ENCODE measurements at places on chromosomes 4 and X. TPM values are rescaled to one million over a fixed set of nuclear protein-coding genes. Genes with fewer than 3 reads are reported as not detected.

The HERC3 gene
- total RNA-seq = 37.3 TPM

The ALG13 gene
- total RNA-seq = 44.1 TPM

The FABP2 gene
- not detected for total RNA-seq

The PLAC8 gene
- 5.1 TPM for total RNA-seq

The SPACA5B gene
- total RNA-seq = not detected

The HSPA4L gene
- total RNA-seq = 1.3 TPM

The FGF5 gene
- total RNA-seq = not detected

The NMU gene
- not detected for total RNA-seq

The ARL13A gene
- not detected for total RNA-seq

The CEP135 gene
- total RNA-seq = 5.1 TPM

The SORCS2 gene
- 1.4 TPM for total RNA-seq

- DNase-seq = peak; percentile 52
These were observed at the start of gene BEX4 for GRCh38 chrX:103214870-103215424. BEX4 (plus strand) TSS chrX:103215108; CDS start chrX:103216154, 1,046 bp downstream.

GRCh38 chr4:176187624-176188023, 7.8 kb downstream of the SPATA4 start:
- DNase-seq = no peak

- no peak for DNase-seq
These were observed 492 bp upstream of the SLIT2 start for GRCh38 chr4:20251031-20251795.

- DNase-seq = no peak
These were observed 22.6 kb downstream of the CHRNA9 start for GRCh38 chr4:40357738-40358137.

GRCh38 chr4:110865611-110866259, 242.9 kb upstream of the PITX2 start:
- no peak for DNase-seq

GRCh38 chrX:30957753-30958152, 68.7 kb upstream of the TAB3 start:
- no peak for DNase-seq

GRCh38 chr4:106601519-106601918, 232.9 kb upstream of the GIMD1 start:
- DNase-seq = no peak

- no peak for DNase-seq
These were observed 137.8 kb upstream of the SLC4A4 start for GRCh38 chr4:71201057-71201456.

- peak; percentile 75 for DNase-seq
These were observed 8.9 kb upstream of the RENBP start for GRCh38 chrX:153953342-153953830.

DNA sequence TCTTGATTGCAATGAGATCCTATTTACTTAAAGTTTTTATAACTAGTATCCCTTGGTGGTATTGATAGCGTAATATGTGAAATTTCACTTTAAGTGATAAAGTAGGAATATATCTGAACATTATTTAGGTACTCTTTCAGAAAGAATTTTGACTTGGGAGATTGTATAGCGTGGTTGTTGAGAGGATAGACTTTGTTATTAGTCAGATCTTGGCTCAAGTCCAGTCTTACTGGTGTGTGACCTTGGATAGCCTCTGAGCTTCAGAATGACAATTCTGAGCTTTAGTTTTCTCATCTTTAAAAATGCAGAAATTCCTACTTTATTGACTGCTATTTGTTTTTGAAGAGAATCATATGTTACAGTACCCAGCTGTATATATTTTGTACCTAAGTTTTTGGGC, 32.6 kb downstream of the DCK start:
- no peak for DNase-seq

GRCh38 chrX:9644335-9644734, 121.3 kb downstream of the GPR143 start:
- no peak for DNase-seq

DNA sequence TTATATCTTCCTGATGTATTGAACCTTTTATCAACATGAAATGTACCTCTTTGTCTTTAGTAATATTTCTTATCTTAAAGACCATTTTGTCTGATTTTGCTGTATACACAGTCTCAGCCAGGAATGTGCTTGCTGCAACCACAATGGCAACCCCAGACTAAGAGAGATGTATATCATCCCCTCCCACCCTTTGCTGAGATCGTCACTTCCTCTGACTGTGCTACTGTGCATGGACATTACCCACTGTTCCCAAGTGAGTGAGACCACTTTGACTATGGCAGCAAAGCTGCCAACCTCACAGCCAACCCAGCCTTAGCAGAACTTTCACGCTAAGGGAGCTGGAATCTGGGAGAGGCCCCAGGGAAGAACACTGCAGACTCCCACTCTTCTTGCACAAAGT, 46.0 kb downstream of the EIF2S3 start:
- DNase-seq = no peak

GRCh38 chrX:39310891-39311290, 509.6 kb downstream of the MID1IP1 start:
- no peak for DNase-seq

- no peak for DNase-seq
These were observed 16.2 kb upstream of the ART3 start for GRCh38 chr4:76058302-76058701.

DNA sequence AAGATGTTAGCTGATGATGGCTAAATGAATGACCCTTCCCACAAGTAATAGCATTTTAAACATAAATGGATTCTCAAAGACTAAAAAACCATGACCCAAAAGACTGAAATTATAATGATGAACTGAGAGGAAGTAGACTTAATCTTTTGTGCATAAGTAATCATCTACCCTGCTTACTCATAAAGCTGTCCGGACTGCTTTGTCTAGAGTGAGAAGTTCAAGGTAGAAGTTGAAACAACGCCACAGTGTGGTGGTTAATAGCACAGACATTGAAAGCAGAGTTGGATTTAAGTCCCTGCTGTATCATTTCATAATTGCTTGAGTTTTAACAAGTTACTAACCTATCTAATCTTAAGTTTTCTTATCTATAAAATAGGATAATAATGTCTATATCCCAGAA, 346.6 kb downstream of the CENPC start:
- DNase-seq = no peak

DNA sequence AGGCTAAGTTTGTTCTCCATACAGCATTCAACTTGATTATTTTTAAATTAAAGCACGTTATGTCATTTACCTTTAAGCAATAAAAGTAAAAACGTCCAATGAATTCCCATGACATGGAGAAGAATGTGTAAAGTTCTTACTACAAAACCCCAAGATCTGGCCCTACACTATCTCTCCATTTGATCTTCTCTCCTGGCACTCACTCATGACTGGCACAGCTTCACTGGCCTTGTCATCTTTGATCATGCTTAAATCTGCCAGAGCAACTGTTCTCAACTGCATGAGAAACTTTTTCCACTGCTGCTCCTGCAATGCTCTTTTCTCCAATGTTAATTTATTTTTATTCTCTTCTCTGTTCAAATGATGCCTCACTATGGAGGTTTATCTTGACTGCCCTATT, 1109.0 kb upstream of the IGFBP7 start:
- no peak for DNase-seq

GRCh38 chr4:37590016-37590415, 96.2 kb downstream of the RELL1 start:
- no peak for DNase-seq

DNA sequence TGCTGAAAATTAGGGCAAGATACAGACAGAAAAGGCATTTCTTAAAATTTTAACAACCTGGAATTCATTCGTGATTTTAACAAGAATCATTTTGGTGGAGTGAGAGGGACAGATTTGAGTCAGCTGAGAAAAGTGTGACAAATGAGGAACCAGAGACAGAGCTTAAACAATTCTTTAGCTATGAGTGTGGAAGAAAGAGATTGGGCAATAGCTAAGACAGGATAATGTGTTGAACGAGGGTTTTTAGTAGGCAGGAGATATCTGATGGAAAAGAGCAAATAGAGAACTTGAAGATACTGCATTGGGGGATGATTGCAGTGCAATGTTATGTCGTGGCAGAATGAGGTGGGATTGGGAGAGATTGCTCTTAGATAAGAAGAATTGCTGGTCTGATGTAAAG, 164.2 kb upstream of the SPRY1 start:
- DNase-seq = no peak

GRCh38 chr4:38275331-38276100, 315.3 kb downstream of the PTTG2 start:
- DNase-seq = no peak

DNA sequence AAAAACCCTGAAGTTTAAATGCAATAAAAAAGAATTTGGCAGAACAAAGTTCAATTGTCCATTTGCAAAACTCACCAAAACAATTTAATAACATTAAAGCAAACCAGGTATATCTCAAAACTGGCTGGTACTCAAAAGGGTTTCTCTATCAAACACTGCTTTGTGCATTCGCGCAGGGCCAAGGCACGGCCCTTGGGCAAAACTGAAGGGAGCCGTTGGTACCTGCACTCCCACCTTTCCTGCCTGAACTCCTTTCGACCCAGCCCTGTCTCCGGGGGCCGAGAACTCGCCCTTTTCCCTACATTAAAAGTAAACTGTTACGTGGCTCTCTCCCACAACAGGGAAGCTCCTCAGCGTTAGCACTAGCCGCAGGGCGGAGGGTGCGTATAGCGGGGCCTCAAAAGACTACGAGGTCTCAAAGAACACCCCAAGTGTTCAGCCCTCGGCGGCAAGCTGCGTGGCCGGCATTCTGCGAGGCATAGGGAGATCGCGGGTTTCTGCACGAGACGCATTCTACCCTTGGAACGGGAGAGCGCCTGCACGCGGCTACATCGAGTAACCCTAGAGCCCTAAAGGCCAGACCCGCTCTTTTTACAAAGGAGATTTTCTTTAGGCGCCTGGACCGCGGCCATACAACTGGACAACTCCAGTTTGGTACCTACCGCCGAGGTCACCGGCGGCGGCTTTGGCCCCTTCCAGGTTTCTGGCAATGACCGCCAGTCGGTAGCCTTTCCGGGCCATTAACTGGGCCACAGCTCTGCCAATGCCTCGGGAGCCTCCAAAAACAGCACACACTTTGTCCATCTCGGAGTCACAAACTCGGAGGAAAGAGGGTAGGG, 550 bp downstream of the CBR4 start:
- DNase-seq = peak; percentile 39

DNA sequence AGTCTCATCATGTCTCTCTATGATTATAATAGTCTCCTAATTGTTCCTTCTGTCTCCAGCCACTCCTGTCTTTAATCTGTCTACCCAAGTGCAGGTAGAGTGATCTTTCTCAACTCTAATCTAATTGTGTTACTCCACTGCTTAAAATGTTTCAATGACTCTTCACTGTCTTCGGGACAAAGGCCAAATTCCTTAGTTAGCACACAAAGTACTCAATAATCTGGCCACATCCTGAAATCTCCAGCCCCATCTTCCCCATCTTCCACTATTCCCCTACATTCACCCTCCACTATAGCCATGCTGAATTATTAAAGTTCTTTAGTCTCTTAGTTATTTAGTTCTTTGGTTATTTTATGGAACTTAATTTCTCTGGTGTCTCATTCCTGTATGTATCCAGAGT, 353.3 kb downstream of the OPHN1 start:
- no peak for DNase-seq

DNA sequence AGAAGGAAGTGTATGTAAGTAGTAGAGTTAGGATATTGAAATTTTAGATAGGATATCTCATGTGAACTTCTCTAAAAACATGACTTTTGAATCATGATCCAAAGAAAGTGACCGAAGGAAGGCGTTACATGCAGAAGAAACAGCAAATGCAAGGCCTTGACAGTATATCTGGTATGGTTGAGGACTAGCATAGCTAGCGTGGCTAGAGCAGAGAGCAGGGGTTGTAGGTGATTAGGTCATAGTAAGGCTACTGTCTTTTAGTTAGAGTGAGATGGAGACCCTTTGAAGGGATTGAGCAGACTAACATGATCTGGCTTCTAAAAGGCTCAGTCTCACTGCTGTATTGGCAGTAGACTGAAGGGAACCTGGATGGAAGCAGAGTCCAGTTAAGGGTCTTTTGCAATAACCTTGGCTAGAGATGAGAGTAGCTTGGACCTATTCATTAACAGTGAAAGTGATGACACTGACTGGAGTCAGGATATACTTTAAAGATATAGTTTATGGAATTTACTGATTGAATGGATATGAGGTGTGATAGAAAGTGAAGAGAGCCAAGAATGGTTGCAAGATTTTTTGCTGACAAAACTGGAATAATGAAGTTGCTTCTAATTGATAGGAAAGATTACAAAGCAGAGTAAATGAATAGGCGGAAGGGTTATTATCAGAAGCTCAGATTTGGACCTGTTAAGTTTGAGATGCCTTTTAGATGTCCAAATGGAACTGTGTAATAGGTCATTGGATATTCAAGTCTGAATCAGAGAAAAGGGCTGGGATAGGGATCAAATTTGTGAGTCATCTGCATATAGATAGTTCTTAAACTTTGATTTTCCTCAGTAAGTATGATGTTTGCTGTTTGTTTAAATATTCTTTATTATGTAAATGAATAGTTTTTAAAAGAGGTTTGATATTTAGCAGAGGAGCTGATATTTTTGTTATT, 59.8 kb downstream of the MRPL1 start:
- DNase-seq = no peak

DNA sequence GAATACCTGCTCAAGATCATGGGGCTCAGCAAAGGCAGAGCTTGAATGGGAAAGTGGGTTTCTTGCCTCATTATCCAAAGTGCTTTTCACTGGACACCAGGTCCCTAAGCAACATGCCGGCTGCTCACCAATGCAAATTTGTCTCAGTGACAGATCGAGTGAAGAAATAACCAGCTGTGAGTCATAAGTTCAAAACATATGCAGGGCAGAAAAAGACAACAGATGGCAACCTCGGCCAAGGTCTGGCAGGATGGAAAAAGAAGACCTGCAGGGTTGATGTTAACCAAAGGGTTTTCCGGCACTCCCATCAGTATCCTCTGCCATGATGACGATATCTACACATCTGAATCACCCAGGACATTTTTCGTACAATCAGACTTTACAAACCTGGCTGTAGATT, 124.1 kb downstream of the AFAP1 start:
- no peak for DNase-seq

DNA sequence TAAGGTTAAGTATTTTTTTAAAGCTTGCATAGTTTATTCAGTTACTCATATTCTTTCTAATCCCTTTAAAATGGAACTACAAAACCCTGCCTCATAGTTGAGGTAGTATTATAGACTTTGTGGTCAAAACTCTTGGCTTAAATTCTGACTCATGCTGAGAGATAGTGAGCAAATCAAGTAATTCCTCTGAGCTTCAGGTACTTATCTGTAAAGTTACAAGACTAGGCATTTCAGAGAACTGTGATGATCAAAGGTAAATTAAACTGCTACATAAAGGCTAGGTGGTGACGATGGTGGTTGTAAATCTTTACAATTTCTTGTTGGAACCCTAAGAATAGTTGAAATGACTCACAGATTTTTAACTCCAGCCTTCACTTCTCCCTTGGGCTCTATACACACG, 3.2 kb upstream of the CLOCK start:
- no peak for DNase-seq

DNA sequence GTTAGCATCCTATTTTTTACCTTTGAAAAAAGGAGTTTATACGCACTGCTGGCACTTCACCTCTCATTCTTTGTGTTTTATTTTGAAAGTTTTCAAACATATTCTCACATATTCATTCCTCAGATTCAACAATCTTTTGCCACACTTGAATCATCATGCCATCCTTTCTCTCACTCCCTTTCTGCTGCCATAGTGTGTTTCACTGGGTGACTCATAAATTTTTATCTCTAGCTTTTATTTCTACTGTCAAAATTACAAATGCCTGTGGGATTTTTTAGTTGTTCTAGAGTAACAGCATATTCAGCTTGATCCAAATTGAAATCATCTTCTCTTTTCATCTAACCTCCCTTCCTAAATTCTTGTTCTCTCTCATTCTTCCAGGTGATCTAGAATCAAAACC, 28.0 kb downstream of the MFSD8 start:
- no peak for DNase-seq
